ENCODE measurements at places on chromosomes 13 and 19.

- DNase-seq, result no peak
These were observed 3.5 kb downstream of the FZR1 start for GRCh38 chr19:3509566-3509989.

GRCh38 chr13:109971006-109971405, 184.6 kb upstream of the IRS2 start:
- no peak for DNase-seq

DNA sequence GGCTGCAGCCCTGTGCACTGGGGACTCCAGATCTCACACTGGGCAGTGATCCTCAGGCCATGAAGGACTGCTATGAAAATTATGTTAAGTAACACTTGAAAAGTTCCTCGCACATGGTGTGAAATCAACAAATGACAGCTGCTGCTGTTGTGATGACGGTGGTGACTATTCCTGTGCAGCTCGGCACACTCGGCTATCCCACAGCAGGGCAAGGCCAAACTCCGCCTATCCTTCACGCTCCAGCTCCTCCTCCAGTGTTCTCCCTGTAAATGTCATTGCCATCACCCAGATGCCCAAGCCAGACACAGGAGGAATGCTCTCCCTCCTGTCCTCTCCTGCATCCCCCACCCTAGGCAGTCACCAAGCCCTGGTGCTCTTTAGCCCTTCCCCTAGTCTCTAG, 31.3 kb downstream of the GRIK5 start:
- no peak for DNase-seq

GRCh38 chr13:52932649-52933048, 84.2 kb upstream of the PCDH8 start:
- DNase-seq, result no peak

GRCh38 chr13:111952814-111953213, 114.1 kb upstream of the SOX1 start:
- DNase-seq, result no peak

DNA sequence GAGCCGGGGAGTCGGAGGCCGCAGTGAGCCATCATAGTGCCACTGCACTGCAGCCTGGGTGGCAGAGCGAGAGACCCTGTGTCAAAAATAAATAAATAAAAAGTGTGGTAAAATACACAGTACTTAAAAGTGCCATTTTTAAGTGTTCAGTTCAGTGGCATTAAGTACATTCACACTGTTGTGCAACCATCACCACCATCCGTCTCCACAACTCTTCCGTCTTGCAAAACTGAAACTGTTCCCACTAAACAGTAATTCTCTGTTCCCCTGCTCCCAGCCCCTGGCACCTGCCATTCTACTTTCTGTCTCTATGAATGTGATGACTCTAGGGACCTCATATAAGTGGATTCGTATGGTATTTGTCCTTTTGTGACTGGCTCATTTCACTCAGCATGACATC, 13.3 kb downstream of the SLC25A42 start:
- no peak for DNase-seq
